ENCODE measurements at places on chromosomes 13 and 19.

DNA sequence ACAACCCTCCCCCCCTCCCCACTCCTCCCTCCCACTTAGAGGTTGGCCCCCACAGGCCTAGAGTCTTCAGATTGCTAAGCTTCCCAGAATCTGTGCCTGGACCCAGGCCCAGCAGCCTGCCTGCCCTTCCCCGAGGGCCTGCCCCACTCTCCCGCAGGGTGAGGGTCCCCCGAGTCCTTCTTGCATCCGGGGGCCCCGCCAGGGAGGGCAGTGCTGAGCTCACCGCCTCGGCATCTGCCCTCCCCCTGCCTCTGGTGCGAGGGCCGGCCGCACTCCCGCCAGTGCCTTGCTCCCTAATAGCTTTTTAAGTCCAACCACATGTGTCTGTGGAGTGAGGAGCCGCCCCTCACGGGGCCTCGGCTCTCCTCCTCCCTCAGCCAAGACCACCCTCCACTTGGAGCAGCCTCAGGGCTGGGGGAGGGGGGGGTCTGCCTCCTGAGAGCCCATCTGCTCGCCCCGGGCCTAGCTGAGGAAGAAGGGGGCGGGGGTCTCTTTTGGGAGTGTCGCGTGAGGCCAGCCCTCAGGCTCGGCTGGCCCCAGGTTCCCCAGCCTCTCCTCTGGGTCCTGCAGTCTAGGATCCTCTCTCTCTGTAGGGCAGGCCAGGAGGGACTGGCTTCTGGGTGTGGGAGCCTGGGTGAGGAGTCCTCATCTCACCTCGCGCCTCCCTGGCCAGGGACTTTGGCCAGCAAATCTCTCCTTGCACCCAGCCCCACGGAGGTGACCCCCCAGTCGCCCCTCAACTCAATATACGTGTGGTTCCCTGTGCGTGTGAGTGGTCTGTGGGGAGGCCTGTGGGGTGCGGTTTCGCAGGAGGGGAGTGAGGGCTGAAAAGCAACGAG lies 47.2 kb downstream of the LYL1 start:
- DNase-seq: no peak

- DNase-seq: no peak
Observed at GRCh38 chr19:4057931-4058692, 8.6 kb downstream of the ZBTB7A start.

DNA sequence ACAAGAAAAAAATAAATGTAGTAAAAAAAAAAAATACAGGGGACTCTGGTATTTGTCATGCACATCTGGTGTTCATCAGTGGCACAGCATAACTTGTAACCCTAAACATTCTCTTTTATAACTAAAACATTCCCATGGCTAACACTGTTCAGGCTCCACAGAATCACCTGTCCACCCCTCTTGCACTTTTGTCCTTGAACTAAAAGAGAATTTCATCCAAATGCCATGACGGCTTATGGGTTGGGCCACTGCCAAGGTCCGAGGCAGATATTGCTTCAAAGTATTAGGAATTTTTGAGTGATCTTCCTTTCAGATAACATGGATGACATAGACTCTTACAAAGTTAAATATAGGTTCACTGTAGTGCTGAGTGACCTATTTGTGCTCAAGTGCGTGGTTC lies 25.7 kb upstream of the SERP2 start:
- no peak for DNase-seq

DNA sequence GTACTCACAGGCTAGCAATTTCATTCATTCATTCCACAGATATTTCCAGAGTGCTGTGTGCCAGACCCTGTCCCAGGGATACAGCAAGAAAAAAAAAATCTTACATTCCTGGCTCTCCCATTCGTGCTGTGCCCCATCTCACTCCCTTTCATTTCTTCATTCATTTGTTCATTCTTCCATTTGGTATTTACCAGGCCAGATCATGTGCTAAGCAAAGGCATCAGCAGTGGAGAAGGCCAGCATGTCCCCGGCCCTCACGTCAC lies 2.3 kb downstream of the MAP3K10 start:
- no peak for DNase-seq

DNA sequence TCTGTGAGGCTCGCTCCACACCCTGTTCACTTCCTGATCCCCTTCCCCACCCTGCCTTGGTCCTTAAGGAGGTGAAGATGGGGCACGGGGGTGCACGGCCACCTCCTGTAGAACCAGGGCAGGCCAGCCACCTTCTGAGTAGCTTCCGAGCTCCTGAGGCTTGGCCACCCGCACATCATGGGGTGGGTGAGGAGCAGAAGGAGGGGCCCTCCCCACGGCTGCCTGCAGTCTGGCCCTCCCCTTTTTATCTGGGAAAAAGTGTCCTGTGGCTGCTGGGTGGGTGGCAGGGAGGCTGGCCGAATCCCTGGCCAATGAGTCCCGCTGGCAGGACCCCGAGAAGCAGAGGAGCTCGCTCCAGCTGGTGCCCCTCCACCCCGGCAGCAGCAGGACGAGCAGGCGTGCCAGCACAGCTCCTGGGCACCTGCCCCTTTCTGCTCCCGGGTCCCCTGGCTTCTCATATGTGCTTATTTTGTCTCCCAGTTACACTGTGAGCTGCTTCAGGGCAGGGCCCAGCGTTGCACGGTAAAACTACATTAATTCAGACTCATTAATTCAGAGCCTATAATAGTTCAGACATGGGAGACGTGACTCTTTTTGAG lies 135.0 kb downstream of the KDM4B start:
- no peak for DNase-seq

DNA sequence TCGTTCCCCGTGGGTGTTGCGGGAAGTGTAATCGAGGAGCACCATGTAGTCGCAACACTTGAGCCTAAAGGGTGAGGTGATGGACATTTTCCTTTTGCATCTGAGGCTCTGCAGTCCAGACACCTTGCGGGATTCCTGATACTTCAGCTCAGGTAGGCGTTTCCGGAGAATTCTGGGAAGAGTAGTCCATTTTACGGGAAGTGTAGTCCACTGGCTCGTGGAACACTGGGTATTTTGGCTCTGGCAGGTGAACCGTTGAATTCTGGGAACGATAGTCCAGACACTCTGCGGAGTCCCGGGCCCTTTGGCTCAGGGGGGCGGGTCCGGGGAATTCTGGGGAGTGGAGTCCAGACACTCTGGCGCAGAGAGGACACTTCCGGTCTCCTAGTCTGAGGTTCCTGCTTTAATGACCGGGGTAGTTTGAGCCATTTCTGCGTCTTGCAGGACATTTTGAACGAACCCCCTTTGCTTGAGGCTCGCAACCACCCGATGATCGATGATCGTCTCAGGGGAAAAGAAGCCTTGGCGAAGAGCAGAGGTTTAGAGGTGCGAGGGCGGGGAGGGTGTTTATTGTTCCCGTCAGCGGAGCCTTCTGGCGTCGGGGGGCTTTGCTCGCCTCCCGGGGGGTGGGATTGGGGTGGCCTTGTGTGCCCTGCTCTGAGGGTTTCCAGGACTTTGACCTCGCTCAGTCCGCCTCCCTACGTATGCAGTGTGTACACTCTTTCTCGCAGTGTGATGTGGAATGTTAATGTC lies at the start of gene ZNF223:
ZNF223 (plus strand) TSS at position 387 of the 753 bp plus-strand sequence. CDS start 3,141 bp downstream, outside the sequence.
- DNase-seq: no peak

DNA sequence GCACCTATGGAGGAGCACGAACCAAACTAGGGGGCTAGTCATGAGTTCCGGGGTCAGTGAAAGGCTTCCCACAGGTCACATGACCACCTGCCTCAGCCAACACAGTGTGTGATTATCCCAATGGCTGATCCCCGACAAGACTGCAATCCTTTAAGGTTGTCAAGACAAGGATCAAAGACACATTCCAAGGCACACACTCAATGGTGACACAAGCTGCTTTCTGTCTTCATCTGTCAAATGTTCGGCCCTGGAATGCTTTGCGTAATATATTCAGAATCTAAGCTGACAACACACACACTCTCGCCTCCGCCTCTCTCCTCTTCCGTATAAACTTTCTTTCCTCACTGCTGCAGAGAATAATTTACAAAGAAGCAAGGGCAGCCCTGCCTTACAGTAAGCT lies 11.7 kb downstream of the RANBP3 start:
- DNase-seq: no peak

- peak; percentile 59 for DNase-seq
Observed at GRCh38 chr19:34733746-34734536, at the start of gene ZNF181. Gene ZNF181 (plus strand): TSS chr19:34734243. CDS start chr19:34735038, 795 bp downstream.

GRCh38 chr13:39451301-39451700 lies 151.7 kb downstream of the LHFPL6 start:
- DNase-seq: no peak

DNA sequence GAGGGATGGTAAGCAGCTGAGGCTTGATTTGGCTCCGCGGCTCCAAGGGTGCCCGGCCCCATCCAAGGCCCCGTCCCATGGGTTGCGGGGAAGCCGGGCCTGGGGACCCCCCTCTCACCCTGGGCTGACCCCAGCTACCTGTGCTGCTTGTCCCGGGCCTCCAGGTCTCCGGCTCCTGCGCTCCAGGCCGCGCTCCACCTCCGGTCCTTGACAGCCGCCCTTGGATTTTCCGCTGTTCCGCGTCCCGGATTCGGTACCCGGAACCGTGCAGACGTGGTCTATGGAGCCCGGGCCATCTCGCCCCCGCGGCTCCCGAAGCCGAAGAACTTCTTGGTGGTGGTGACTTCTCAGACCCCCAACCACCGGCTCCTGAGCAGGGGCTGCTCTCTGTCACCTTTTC lies 48.3 kb upstream of the C1QTNF9B start:
- no peak for DNase-seq

- no peak for DNase-seq
Observed at GRCh38 chr13:113493315-113493951, 2.9 kb upstream of the DCUN1D2 start.

DNA sequence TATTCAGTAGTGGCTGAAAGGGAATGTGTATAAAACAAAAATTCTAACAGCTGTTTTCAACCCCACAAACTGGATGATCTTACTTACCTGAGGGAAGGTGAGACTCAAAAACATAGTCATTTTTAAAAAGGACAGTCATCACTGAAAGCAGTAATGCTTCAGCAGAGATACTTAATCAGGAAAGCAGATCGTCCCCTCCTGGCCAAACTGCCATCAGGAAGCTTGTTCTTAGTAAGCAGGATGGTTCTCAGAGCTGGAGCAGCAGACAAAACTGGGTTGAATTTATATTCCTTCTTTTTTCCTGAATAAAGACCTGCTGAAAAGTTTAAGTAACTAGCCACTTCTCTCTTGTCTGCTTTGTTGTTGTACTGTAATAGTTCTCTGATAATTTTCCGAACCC lies 1156.5 kb downstream of the OLFM4 start:
- no peak for DNase-seq

GRCh38 chr13:40350283-40350992 lies 316.0 kb downstream of the FOXO1 start:
- no peak for DNase-seq

- no peak for DNase-seq
Observed at GRCh38 chr19:993361-993830, 6.8 kb upstream of the GRIN3B start.

- DNase-seq: no peak
Observed at GRCh38 chr19:31943191-31943661, 402.2 kb upstream of the ZNF507 start.

DNA sequence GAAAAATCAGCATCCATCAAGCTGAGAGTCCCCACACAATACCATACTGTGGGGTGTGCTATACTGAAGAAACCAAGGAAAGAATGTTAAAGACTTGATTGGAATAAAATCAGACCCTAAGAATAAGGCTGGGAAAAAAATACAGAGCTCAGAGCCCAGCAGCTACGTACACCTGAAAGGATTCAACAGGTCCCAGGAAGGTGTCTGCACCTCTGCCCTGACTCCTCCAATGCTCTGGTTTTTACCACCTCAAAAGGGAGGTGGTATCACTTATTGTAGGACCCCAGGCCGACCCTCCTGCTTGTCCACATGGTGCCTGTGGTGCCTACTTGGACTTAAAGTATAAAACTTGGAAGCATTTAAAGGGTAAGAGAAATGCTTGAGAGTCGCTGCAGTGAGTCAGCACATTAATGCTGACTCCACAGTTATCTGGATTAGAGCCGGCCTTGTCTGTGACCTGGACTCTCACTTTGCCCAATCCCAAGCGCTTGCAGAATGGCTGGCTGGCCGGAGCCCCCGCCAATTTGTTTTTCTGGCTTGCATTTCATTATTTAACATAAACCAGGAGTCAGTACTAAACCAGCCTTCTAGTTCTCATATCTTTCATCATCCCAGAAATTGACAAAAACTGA lies 110.1 kb downstream of the FGF14 start:
- no peak for DNase-seq

DNA sequence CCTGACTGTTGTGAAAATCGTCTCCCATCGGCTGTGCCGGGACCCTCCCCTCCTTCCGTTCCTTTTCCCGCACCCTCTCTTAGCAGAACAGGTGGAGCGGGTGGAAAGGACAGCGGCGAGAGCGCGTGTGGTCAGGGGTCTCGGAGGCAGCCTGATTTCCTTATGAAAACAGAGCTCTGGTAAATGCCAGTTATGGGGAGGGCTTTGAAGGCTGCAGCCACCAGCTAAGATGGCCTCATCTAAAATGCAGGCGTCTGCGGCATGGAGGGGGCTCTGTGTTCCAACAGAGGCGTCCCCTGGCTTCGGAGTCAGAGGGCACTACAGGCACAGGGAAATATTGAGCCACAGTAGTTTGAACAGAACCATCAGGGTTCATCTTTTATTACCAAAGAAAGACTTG lies 93.8 kb upstream of the SOX1 start:
- no peak for DNase-seq

DNA sequence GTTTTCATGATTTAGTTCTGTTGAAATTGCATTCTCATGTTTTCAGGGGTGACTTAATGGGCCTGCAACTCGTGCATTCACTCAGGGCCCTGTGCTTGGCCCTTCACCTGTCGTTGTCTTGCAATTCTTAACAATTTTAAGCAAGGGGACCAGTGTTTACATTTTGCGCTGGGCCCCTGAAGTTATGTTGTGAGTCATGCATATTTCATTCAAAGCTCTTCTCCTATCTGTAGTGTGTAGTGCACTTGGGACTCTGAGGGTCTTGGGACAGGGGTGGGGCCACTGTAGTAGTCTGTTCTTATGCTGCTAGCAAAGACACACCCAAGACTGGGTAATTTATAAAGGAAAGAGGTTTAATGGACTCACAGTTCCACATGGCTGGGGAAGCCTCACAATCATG lies 211.2 kb upstream of the RXFP2 start:
- DNase-seq: no peak

- no peak for DNase-seq
Observed at GRCh38 chr13:50726164-50726563, 117.3 kb downstream of the DLEU7 start.

- no peak for DNase-seq
Observed at GRCh38 chr19:38675611-38676010, 28.2 kb downstream of the ACTN4 start.

DNA sequence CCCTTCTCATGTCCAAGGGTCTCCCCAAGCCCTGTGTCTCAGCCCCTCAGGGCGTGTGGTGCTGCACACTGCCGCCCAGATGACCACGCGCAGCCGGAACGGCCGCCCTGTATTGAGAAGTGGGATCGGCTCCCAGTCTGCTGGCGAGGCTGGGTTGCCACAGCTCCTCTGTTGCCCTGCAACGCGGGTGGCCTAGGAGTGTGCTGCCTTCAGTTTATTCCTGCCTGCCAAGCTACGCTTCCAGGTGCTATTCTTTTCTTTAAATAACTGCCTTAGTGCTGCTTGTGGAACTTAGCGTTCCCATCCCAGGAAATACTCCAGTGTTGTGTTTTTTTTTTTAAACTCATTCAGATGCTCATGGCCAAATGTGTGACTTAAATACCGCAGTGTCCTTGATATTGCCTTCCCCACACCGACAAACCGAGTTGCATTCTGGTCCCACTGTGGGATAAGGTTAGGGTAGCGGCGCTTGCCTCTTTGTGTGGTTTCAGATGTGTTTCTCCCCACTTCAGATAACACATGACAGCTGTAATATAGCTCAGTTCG lies 16.6 kb downstream of the ACTN4 start:
- no peak for DNase-seq

GRCh38 chr13:101025519-101025918 lies 350.9 kb upstream of the TMTC4 start:
- no peak for DNase-seq

- DNase-seq: no peak
Observed at GRCh38 chr13:71603255-71603654, 263.7 kb downstream of the DACH1 start.

GRCh38 chr13:73481886-73482445 lies 423.2 kb downstream of the KLF5 start:
- no peak for DNase-seq
